ENCODE measurements at places on chromosomes 6 and 20. TPM values are rescaled to one million over a fixed set of nuclear protein-coding genes. Genes with fewer than 3 reads are reported as not detected.

DNA sequence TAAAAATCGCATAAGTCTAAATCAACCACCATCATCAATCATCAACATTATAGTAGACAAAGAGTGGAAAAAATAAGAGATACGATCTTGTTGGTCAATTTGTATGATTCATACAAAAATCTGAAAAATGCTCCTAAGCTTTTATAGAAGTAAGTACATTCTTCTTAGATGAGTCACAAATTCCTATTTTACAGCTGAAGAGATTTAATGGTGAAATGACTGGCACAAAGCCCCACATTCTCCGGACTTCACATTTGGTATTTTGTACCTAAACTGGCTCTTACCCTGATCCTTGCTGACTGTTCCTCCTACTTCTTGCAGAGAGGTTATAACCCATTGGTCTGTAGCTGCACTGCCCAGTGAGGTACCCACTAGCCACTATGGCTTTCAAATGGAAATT lies 29.9 kb upstream of the PREP start:
- no peak for DNase-seq

The RSPH9 gene
- total RNA-seq = not detected

GRCh38 chr6:12383448-12383847 lies 93.3 kb downstream of the EDN1 start:
- no peak for DNase-seq

DNA sequence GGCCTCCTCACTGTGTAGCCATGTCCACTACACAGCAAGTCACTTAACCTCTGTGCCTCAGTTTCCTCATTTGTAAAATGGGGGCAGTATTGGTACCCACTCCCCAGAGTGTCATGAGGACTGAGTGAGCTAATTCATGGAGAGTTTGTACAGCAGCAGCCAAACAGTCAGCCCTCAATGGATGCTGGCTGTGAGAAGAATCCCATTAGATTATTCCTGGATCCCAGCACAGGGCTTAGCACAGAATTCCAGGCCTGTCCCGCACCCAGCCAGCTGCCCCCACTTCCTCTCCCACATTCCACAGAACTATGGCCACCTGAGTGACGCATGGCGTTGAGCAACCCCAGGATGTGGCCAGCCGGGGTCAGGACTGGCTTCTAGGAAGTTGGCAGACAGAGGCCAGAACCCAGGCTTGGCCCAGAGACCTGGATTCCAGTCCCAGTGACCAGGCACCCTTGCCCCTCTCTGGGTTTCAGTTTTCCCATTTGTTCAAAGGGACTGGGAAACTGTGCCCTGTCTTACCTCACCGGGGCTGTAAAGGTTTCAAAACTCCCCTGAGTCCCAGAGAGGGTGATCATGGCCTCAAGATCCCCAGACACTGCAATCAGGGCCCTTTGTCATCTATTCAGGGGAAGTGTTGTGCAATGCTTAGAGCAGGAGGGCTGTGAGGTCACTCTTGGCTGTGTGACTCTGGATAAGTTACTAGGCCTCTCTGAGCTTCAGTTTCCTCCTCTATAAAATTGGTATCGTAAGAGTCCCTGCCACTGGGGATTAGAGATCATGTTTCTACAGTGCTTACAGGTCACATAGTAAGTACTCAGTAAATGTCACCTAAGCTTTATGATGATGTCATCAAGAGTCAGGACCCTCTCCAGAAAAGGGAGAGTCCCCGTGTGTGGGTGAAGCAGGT lies 3.0 kb upstream of the TGM2 start:
- no peak for DNase-seq

DNA sequence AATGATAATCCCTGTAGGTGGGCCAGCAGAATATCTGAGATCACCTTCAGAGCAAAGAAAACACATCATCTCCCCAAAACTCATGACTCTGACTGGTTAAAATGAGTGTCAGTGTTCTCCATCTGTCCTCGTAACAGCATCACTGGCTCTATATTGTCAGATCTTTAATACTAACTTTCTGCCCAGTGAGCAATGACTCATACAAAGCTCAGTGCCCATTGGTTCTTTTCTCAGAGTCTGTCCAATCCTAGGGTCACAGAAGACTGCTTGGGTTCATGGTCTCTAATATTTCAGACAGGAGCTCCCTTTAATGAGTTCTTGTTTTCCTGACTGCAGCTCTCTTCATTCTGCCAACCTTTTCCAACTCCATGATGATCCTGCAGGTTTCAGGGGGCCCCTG lies 36.4 kb downstream of the HLA-DPB1 start:
- peak; percentile 15 for DNase-seq

- DNase-seq = no peak
Observed at GRCh38 chr6:49087369-49087768, 375.7 kb downstream of the MMUT start.

DNA sequence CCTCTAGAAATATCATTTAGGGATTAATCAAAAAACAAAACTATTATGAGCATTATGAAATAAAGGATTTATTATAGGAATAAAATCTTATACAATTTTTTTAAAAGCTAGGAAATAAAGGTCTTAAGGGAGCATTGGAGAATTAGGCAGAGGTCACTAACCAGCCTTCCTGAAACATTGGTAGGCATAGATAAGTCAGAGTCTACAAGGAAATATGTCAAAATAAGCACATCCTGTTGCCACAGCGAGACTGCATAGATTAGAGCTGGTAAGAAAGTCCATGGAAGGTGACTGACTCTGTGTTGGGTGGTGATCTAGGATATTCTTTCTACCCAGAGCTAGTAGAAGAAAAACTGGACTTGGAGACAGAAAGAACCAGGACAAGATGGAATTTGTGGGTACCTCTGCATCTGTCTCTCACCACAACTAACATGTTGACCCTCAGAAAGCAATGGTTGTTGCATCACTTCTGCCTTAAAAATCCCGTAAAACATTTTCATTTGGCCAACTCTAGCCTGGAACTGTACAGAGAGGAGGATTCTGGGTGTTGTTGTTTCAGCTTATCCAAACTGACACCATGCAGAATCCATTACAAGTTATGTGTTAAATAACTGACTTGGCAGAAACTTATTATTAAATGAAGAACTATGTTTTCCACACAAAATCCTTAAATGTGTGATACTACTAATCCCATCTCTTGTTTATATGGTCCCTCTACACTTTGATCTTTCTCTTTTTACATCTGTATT lies 77.1 kb downstream of the FBXO5 start:
- no peak for DNase-seq

DNA sequence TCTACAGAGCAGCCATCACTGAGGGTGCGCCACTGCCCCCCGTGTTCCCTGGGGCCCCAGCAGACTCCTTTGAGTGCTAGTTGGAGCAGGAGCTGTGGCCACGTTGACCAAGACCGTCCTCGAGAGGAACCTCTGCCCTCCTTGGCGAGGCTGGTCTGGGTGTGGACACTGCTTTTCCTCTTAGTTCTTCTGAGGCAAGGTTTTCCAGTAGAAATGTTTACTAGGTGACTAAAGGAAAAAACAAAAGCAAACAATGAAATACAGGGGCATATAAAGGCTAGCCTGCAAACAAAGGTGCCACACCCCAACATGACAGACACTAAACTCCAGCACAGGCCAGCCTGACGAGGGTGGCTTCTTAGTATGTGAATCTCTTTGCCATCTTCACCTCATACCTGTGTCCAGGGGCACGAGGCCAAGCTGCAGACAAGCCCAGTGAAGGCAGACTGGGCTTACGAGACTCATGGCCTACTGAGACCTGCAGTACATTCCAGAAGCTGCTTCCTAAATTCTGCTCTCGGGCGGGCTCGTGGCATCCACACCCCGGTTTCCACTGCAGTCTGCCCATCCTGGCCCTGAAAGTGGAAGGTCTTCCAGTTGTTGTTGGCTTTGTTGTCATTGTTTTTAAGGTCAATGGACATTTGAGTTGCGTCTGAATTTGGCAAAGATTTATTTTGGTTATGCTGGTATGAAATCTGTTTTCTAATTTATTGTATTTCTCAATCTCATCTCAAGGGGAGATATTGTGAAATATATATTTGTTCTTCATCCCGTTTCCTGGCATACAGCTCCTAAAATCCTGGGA lies 39.2 kb downstream of the FAM50B start:
- no peak for DNase-seq

DNA sequence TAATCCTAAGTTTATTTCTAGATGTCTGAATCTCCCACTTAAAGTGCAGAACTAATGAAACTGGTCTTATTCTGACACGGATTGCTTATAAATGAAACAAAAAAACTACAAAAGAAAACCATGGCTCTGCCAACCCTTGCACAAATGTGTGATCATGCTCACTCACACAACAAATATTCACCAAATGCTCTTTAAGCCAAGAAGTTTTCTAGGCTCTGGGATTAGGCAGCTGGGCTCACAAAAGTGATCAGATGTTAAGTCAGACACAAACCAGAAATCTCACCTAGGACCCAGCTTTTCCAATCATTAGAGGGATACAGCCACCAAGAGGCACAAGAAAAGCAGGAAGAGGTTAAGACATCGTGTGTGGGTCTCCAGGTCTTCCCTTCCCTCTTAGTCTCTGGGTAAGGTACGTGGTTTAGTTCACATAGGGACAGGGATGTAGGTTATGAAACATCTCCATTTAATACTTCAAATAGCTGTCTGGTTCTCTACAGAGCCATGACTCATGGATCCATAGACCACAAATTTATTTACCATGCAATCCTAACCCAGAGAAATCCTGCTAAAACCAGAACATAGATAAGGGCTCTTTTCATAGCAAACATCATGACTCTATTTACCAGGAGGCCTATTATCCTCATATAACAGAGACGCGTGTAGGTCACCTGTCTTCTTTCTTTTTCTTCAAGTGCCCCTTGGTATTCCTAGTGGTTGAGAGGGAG lies 165.2 kb downstream of the WDR27 start:
- no peak for DNase-seq

The ZSCAN23 gene
- 0.22 TPM for total RNA-seq

- no peak for DNase-seq
Observed at GRCh38 chr6:52787917-52788316, 15.7 kb downstream of the GSTA1 start.

- DNase-seq = no peak
Observed at GRCh38 chr6:45275358-45275757, 52.8 kb upstream of the RUNX2 start.

GRCh38 chr6:10272591-10272990 lies 142.3 kb downstream of the TFAP2A start:
- DNase-seq = no peak

GRCh38 chr20:46021361-46022359 lies 7.4 kb upstream of the SLC12A5 start:
- peak; percentile 90 for DNase-seq

- peak; percentile 64 for DNase-seq
Observed at GRCh38 chr20:45963059-45964005, 8.7 kb downstream of the ZNF335 start.

GRCh38 chr6:21533678-21534077 lies 59.9 kb upstream of the SOX4 start:
- no peak for DNase-seq
